Stromal cell of bone marrow (primary cell): ENCODE measurements at places on chromosomes 16 and 17.
A peak's percentile ranks its signal among the peaks of the same experiment; 100 is the strongest.

GRCh38 chr17:72393553-72393952 lies 272.7 kb downstream of the SOX9 start:
- peak; percentile 66 for DNase-seq

DNA sequence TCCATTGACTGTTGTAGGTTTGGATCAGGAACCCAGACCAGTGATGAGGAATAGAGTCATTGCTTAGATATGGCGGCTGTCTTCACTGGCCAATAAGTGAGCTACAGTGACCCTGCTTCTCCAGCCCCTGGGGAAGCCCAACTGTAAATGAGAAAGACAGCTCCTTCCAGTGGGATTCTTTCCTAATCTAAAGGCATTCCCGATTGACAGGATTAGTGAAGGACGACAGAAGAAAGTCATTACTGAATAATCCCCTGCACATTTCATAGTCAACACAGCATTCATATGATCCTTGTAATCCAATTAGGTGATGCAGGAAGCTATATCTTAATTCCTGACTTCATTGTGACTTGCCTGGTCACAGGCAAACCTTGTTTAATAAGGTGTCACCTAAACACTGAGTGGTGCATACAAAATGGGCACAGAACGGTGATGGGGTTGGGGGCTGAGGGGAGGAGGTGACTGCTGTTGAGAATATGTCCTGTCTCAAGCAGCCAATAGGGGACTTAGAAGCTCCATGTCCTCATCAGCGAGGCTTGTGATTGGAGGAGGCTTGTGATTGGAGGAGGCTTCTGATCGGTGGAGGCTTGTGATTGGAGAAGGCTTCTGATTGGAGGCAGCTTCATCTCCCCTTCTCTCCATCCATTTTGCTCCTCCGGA lies 242.6 kb downstream of the XYLT1 start:
- DNase-seq = no peak

DNA sequence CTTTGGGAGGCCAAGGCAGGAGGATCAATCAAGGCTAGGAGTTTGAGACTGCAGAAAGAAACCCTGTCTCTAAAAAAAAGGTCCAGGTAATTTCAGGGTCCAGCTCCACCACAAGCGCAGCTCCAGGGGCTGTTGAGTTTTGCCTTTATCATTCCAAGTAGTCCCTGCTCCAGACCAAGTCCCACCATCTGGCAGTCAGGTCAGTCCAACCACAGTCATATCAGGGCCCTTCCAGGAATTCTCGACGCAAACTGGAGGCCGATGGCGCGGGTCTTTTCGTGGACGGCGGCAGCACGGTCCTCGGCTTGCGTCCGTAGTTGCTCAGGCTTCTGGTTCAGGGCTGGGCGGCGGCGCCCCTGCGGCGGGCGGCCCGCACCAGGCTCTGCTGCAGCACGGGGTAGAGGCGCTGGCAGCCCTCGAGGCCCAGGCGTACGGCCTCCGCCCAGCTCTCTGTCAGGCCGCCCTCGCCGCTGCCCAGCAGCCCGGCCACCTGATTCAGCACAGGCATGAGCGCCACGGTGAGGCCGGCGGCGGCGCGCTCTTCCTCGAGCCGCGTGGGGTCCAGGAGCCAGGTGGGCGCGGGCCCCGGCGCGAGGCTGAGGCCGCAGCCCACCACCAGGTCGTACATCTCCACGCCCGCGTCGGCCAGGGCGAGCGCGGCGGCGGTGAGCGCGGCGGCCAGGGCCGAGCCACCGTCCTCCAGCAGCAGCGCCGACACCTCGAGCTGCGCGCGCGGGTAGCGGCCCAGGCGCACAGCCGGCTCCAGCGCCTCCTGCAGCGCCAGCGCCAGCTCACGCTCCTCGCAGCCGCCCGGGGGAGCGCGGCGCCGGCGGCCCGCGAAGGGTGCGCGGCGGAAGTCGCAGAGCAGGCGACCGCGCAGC lies 752 bp downstream of the EXOSC6 start:
- DNase-seq = peak; percentile 13

DNA sequence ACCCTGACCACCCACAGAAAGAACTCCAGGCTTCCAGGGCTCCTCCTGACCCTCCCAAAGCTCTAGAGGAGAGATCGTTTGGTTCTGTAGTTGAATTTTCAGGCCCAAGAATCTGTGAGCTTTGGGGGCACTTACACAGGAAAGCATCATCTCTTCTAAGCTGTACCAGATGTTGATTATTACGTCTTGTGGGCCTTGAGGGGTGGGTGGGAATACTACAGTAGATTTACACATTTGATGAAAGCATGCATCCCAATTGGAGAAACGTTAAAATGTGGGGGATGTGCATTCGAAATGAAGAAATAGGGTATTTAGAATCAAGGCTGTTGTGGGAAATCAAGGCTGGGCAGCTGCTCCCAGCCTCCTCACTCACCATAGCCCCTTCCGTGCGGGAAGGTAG lies 61.9 kb downstream of the MGAT5B start:
- no peak for DNase-seq

DNA sequence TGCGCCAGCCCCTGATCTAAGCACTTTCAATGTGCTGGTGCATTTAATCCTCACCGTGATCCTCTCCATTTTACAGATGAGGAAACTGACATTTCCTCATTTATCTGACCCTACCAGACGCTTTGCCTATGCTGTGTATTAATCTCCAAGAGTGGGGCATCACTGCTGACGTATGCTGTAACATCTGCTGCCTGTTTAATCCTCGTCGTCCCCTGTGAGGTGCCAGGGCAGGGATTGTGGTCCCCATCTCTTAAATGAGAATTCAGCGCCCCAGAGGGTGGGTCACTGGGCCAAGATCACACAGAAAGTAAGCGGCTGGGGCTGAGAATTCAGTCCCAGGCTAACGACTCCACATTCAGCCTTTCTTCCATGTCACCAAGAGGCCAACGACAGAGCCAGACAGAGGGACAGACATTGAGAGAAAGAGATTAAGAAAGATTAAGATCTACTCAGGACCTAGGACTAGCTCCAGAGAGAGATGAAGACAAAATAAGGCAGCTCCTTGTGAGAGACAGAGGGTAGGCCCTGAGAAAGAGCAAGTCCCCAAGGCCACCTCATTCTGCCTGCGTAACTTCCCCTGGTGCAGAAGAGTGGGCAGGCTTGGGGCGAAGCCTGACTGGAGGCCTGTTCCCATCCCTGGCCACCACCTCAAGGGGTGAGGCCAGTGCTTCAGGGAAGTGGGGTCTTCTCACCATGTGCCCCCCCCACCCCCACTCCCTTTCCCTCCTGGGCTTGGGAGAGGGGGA lies 13.5 kb downstream of the CACNA1G start:
- no peak for DNase-seq

DNA sequence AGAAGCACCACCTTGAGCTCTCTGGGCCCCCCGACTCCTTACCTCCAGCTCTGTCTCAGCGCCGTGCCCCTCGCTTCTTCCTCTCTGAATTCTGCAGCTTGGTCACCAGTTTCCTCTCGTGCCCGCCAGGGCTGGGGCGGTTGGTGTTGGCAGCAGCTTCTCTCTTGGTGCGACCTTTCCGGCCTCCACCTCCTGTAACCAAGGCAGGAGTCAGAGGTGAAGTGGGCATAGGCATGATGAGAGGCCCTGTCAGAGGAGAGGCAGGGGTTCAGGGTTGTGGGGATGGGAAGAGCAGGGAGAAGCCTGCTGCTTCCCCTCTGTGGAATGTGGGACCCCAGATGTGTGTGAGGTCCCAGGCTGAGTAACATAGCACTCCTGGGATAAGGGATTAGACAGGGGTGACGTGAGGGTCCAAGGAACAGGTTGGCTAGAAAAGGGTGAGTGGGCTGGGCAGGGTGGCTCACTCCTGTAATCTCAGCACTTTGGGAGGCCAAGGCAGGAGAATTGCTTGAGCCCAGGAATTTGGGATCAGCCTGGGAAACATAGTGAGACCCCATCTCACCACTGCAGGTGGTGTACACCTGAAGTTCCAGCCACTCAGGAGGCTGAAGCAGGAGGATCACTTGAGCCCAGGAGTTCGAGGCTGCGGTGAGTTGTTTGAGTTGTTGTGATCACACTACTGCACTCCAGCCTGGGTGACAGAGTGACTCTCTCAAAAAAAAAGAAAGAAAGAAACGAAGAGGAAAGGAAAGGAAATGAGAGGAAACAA lies 626 bp downstream of the NUPR1 start:
- DNase-seq = no peak

- no peak for DNase-seq
Measured at GRCh38 chr17:61794242-61794641, 69.1 kb downstream of the BRIP1 start.

DNA sequence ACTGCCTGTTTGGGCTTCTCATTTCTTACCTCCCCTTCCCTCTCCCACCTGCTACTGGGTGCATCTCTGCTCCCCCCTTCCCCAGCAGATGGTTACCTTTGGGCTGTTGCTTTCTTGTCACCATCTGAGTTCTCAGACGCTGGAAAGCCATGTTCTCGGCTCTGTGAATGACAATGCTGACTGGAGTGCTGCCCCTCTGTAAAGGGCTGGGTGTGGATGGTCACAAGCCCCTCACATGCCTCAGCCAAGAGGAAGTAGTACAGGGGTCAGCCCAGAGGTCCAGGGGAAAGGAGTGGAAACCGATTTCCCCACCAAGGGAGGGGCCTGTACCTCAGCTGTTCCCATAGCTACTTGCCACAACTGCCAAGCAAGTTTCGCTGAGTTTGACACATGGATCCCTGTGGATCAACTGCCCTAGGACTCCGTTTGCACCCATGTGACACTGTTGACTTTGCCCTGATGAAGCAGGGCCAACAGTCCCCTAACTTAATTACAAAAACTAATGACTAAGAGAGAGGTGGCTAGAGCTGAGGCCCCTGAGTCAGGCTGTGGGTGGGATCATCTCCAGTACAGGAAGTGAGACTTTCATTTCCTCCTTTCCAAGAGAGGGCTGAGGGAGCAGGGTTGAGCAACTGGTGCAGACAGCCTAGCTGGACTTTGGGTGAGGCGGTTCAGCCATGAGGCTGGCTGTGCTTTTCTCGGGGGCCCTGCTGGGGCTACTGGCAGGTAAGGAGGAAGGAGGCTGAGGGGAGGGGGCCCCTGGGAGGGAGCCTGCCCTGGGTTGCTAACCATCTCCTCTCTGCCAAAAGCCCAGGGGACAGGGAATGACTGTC lies at the start of gene CD68:
TSS of gene CD68 (plus strand) at position 638 of the 833 bp plus-strand sequence. CDS start at position 678, 40 bp downstream.
- peak; percentile 96 for DNase-seq

- no peak for DNase-seq
Measured at GRCh38 chr17:49573510-49574322, 2.0 kb upstream of the NXPH3 start.

GRCh38 chr17:8466873-8467272 lies 31.2 kb downstream of the NDEL1 start:
- no peak for DNase-seq

DNA sequence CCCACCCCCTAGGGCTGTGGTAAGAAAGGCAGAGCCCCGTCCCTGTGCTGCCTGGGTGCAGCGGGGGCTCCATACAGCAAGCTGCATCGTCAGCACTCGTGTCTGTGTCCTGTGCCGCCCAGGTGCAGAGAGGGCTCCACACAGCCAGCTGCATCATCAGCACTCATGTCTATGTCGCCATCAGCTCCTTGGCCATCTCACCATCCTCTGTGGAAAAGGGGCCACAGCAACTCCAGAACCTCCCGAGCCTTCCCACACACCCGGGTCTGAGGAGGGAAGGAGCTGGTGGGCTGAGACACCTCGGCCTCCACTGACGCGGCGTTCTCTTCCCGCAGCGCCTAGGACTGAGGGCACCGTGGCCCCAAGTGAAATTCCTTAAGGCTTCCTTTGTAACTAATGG lies 72.9 kb upstream of the CHMP6 start:
- DNase-seq = no peak

GRCh38 chr16:90004577-90004976 lies 14.7 kb downstream of the DBNDD1 start:
- no peak for DNase-seq
